ENCODE measurements at places on chromosomes 12 and 14.

- DNase-seq = no peak
Observed at GRCh38 chr12:75982169-75982564, 49.4 kb downstream of the PHLDA1 start.

DNA sequence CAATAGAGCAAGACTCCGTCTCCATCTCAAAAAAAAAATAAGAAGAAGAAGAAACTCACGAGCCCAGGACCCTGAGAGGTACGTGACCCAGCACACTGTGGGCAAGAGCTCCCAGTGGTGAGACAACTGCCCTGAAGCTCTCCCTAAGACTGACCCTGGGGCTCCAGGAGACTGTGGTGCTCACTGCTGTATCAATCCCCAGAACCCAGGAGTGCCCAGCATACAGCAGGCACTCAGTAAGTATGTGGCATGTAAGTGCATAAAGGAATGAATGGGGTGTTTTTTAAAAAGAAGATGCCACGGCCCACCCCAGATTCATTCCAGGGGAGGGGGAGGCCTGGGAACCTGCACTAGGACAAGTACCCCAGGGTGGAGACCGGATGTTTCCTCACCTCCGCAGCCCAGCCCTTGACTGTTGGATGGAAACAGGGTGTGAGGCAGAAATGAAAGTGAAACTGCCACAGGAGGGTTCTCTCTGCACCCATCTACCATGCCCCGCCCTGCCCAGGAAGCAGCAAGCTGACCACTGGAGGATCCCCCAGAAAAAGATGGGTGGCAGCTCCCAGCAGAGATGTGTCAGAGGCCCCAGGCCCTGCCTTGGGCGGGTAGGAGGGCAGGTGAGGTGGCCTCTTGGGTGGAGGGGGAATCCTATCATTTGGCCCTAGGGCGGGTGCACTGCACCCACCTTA is 12.2 kb downstream of the ITPK1 start:
- DNase-seq = no peak

- DNase-seq = no peak
Observed at GRCh38 chr12:67068204-67068731, 200.9 kb upstream of the CAND1 start.

- DNase-seq = no peak
Observed at GRCh38 chr12:80877721-80878265, 59.9 kb downstream of the LIN7A start.

- no peak for DNase-seq
Observed at GRCh38 chr14:95143808-95144620, 13.3 kb downstream of the DICER1 start.
